ENCODE measurements at places on chromosomes 7 and 10. TPM values are rescaled to one million over a fixed set of nuclear protein-coding genes. Genes with fewer than 3 reads are reported as not detected.

GRCh38 chr10:44464503-44464902, 79.6 kb upstream of the CXCL12 start:
- no peak for DNase-seq

DNA sequence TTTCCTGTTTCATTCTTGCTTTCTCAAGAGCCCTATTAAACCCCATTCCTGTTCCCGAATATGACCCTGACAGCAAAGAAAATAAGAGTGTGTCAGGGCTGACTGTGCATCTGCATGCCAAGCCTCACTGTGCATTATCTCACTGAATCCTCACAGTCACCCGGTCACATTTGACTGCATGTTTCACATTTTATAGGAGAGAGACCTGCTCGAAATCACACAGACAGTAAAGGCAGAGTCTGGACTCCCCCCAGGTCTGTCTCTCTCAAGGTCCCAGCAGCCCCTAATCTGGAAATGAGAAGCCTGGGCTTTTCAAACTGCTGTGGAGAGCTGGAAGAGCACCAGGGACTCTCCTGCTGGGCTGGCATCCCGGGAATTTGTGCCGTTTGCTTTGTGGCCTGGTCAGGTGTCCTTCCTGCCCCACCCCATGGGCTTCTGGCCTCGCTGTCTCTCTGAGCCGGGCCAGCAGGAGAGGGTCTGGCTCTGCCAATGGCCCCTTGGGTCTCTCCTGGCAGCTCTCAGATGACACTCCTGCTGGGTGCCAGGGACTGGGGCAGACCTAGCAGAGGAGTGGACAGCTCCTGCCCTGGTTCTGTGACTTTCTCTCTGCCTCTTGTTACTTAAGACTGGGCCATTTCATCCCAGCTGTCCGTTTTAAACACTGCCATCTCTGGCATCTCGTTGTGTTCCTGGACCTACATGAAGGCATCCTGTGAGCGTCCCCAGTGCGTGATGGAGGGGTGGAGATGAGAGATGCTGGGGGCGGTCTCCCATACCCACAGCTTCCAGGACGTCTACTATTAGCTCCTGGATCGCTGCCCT, 173.6 kb downstream of the ARHGAP12 start:
- DNase-seq: no peak

Gene PRPS1L1
- total RNA-seq: not detected

Gene PGAM2
- not detected for total RNA-seq

DNA sequence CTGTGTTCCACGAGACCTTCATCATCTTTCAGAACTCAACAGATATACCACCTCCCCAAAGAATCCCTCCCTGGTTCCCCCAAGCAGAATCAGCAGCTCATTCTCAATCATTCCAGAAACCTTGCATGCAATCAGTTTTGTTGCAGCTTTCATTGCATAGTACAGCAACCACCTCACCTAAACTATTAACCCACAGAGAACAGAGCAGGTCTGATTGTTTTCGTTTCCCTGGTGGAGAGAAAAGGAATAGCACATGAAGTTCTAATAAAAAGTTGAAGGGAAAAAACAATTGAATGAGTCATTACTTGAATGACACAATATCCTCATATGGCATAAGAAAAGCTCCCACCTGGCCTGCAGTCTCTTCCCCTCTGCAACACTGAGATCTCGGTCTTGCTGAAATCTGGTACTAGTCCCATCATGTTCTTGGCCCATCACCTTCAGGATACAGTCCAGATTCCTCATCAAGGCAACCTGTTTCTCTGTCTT, 147.1 kb upstream of the GDF10 start:
- DNase-seq: no peak

GRCh38 chr10:97632949-97633884, at the start of gene MORN4:
MORN4 (minus strand) TSS chr10:97633500; CDS start chr10:97619653, 13,847 bp downstream.
- no peak for DNase-seq

Gene SPDYE16
- not detected for total RNA-seq

GRCh38 chr10:67959839-67960476, 75.5 kb downstream of the SIRT1 start:
- no peak for DNase-seq

All from glomerular endothelial cell (primary cell).